Muscle of leg (tissue), 16 donors: ENCODE measurements at places on chromosomes 16 and 17. TPM values are rescaled to one million over a fixed set of nuclear protein-coding genes. Genes with fewer than 3 reads are reported as not detected.

Gene DNAAF8
- 0.66 TPM for total RNA-seq

Gene NPIPB5
- 79.0 TPM for total RNA-seq

Gene FOXJ1
- total RNA-seq = 0.09 TPM

Gene GRAP
- total RNA-seq = 2.7 TPM

Gene NDE1
- total RNA-seq = 13.6 TPM

Gene SUPT4H1
- total RNA-seq = 64.8 TPM

Gene KRT34
- not detected for total RNA-seq

Gene GCGR
- total RNA-seq = not detected

Gene TBX21
- 0.09 TPM for total RNA-seq

Gene HID1
- 2.7 TPM for total RNA-seq

DNA sequence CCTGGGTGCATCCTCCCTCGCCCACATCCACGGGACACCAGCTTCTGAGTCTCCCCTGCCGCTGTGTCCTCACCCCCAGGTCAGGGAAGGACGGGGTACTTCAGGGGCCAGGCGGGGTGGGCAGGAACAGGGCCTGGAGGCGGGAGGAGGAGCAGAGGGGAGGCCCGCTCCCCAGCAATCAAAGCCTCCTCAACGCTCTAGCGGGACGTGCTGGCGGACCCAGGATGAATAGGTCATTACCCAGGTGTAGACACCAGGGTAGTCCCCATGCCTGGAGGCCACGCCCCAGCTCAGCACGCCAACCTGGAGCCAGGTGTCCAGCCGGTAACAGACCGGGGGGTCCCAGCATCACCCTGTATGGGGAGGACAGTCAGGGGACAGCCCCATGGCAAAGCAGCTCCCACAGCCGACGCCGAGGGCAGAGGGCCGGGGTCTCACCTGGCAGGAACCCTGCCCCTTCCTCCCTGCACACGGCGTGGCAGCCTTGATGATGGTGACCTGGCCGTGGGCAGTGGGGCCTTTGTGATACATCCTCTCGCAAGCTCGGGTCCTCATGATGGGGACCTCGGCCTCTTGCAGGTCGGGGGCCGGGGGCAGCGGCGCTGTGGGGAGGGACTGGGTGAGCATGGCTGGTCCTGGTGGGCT is 24.2 kb downstream of the TPSD1 start:
- no peak for DNase-seq

GRCh38 chr16:59148769-59149155 is 414.6 kb upstream of the GOT2 start:
- DNase-seq = no peak

GRCh38 chr16:27304881-27305745 is 8.7 kb upstream of the IL4R start:
- DNase-seq = no peak

- DNase-seq = no peak
Observed at GRCh38 chr16:28597692-28598261, 927 bp upstream of the SULT1A2 start.

DNA sequence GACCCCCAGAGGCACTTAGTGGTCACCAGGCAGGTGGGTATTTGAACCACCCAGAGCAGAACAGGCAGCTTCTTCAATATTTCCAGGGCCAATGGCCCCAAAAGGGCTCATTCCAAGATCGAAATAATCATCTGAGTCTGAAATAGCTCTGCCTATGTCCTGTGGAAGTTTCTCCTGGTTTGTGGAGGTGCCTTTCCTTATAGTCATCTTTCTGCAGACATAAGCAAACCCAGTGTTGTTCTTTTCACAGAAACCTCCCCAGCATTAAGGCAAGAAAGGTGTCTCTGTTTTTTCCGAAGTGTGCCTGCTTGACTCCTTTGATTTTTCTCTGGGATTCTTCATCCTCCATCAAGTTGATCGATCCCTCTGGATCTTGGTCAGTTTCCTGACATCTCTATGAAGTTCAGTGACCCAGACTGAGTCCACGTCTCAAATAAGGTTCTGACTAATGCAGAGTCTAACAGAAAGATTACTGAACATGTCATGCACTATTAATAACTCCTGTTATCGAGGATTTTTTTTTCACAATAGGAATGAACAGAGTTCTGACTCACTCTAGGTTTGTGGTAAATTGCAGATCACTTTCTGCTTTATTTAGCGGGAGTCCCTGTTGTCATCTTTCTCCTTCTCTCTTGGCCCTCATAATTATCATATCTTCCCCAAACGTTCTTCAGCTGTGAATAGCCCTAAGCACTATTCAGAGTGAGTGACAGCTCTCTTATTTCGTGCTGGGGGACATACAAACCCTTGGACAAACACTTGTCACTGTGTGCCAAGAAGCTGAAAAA is 1.5 kb downstream of the LRRC3C start:
- no peak for DNase-seq

GRCh38 chr16:51393381-51394005 is 242.4 kb upstream of the SALL1 start:
- no peak for DNase-seq

DNA sequence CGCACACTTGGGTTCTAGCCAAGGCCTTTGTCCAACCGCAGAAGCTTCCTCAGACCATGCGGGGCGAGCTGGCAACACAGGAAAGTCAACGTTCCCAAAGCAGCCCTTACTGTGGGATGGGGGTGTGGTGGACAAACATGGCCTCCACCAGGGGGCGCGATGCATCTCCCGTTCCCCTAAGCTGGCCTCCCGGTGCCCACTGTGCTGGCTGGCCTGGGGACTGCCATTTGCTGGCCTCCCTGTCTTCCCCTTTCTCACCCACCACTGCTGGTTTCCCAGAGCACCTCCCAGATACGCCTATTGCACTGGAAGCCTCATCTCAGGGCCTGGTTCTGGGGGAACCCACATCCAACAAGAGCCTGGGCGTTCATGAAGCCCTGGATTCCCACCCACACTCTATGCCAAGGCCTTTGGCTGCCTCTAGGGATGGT is 145.3 kb downstream of the IRF8 start:
- DNase-seq = no peak

- no peak for DNase-seq
Observed at GRCh38 chr16:85376292-85377095, 236.6 kb upstream of the GSE1 start.

DNA sequence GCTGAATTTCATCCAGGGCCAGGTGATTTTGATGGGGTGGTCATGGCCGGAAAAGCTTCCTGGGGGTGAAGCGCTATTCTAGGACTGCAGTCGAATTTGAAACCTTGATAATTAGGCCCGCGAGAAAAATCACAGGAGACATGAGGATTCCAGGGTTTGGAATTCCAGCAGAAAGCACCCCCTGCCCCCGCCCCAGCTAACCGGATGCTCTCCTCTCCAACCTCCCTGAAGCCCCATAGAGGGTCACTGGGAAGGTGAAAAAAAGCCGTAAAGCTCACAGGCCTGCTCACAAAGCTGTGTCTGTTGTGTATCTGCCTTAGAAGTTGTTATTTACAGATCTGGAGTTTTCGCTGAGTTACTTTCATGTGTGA is 1.2 kb upstream of the GINS2 start:
- DNase-seq = no peak

- no peak for DNase-seq
Observed at GRCh38 chr16:3946604-3947180, 66.2 kb upstream of the CREBBP start.

DNA sequence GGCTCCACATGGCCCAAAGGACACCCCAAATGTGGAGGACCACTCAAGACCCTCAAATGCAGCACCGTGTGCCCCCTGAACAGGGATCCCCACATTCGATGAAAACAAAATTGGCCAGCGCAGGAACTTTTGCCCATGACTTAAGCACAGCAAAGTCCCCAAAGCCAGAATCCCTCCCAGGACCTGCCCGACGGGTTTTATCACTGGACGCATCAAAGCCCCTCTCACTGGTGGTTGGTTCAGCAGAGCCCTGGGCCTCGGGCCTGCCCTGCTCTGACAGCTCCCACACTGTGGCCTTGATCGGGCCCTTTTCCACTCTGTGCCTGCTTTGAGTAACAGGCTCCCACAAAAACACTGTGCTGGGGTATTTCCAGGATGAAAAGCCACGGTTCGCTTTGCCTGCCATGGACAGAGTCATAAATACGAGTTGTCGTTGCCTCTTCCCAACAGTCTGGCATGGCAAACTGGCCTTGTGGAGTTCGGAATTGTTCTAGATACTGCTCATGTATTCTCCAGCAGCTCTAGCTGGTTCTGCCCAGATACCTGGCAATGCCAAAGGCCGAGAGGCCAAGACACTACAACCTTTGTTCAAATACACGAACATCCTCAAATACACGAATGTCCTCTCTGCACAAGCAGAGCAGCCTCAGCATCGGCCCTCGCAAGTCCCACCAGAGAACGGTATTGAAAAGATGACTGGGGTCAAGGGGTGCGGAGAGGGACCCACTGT is 46.4 kb downstream of the TBC1D16 start:
- DNase-seq = no peak

GRCh38 chr17:30226878-30227277 is 8.6 kb downstream of the SLC6A4 start:
- no peak for DNase-seq

DNA sequence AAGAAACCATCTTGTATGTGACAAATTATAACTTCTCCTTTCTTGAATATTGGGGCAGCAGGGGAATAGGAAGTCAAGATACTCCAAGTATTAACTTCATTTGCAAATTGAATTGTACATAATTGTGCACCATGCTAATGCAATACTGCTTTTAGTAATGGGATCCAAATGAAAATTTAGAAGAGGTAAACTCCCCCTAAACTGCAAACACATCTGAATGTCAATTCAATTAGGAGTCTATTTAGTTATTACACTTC is 4.5 kb downstream of the STAT5B start:
- no peak for DNase-seq

DNA sequence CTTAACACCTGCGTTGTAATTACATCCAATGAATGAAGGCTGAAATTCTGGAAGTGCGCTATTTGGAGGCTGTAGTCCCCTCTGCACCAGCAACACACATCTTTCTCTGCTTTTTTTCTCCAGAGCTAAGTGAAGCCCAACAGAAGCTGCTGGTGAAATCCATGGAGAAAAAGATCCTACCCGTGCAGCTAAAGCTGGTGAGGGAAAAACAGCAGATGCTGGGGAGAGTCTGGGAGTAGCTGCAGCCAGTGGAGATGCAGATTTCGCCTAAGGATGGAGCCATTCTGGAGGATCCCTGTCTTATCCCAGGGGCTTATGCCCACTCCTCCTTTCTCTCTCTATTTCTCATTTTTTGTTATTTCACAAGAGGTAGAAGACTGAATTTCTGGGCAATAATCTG is 4.8 kb upstream of the PSMD3 start:
- DNase-seq = no peak

DNA sequence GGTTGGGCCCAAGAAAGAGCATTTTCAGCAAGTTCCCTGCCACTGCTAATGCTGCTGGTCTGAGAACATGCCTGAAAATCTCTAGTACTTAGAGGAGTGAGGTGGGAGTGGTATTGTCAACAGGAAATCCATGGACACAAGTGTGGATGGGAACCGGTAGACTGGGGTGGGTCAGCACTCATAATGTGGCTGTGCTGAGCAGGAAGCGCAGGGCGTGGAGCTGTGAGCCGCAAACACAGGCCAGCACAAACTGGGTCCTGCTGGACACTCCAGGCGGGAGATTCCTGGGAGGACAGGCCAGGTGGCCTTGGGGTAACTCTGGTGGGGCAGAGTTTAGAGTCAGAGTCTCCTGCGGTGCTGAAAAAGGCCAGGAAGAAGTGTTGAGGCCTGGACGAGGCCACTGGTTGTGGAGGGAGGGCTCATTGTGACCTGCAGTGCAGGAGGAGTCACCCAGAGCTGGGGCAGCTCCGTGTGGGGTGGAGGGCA is 62.6 kb downstream of the BANP start:
- DNase-seq = no peak
